Kidney glomerular epithelial cell (primary cell): ENCODE measurements at places on chromosomes 4 and X.

DNA sequence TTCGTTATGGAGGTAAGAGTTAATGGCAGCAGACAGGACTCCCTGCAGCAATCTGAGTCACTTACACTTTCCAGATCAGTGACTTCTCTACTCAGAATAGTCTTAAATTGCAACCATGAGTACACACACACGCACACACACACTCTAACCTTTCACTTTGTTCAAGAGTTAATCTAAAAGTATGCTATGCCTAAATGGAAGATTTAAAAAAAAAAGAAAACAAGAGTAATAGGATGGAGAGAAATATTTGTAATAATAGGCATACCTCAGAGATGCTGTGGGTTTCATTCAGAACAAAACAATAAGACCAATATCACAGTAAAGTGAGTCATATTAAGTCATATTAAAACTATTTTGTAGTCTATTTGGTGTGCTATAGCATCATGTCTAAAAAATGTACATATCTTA lies 969.1 kb upstream of the PCDH10 start:
- DNase-seq: peak; percentile 84

- DNase-seq: no peak
These were observed 15.2 kb downstream of the CTBP1 start for GRCh38 chr4:1233641-1234308.

DNA sequence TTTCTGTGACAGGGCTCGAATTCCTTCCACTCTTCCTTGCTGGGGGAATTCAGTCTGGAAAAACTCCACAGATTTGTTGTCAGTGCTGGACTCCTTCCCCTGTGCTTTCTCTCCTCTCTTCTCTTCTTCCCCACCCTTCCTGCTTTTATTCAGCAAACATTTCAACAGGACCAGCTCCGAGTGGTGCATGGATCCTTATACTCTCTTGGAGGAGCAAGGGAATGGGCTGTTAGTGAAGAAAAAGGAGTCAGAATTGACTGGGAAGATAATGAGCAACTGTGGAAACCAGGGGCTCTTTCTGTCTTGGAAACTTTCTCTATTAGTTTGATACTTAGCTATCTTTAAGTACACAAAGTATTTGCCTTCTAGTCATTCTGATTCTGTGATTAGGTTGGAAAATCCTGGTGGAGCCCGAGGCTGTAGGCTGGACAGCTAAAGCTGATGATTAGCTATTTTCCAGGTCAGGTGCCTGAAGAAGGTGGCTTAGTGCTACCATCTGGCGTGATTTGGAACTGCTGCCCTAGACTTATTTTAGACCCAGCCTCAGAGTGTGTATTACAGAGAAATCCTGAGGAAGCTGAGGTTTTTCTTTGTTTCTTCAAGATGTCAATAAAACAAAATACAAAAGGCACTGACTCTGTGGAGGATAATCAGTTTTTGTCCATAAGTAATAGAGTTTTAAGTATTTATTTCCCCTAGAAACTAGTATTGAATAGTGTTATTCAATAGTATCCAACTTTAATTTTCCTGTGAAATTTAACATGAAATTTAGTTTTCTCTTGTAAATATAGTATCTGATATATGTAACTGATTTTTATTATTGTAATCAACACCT lies 38.4 kb downstream of the NAP1L5 start:
- DNase-seq: peak; percentile 47

DNA sequence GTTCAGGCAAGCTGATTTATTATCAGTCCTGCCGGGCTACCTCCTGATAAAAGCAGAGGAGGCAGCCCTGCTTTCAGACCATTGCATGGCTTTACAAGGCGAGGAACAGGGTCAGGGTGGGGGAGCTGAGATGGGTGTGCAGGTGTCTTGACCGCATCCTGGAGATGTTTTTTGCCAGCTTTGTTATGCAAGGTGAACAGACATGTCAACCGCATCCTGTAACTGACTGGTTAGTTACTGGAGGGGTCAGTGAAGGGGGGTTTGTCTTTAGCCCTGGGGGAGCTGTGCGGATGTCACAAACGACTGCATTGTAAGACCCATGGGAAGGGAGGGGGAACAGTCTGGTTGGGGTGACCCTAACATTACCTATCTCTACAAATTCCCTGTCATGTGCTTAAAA lies 10.0 kb downstream of the ADAM29 start:
- DNase-seq: no peak

- DNase-seq: no peak
These were observed 52.0 kb downstream of the INTS6L start for GRCh38 chrX:135572436-135572835.

GRCh38 chr4:41325901-41326300 lies 69.2 kb downstream of the UCHL1 start:
- no peak for DNase-seq
